ENCODE measurements at places on chromosomes 13 and 19. TPM values are rescaled to one million over a fixed set of nuclear protein-coding genes. Genes with fewer than 3 reads are reported as not detected.
A peak's percentile ranks its signal among the peaks of the same experiment; 100 is the strongest.

The CYP4F12 gene
- total RNA-seq: 6.9 TPM

The LHB gene
- total RNA-seq: 5.2 TPM

The IZUMO2 gene
- 1.1 TPM for total RNA-seq

- H3K4me1 ChIP-seq: no peaks in the 10 kb centered on the region
- no peak overlapping the region for H3K27ac ChIP-seq
- DNase-seq: no peak
- no peak overlapping the region for H3K4me3 ChIP-seq
- peaks cover 3% of the 10 kb centered on the region for H3K27me3 ChIP-seq
- H3K36me3 ChIP-seq: no peaks in the 10 kb centered on the region
These were observed 5.5 kb downstream of the DLEU7 start for GRCh38 chr13:50838031-50838430.

- H3K36me3 ChIP-seq: peaks cover 55% of the 10 kb centered on the region
- no peaks in the 10 kb centered on the region for H3K4me1 ChIP-seq
- DNase-seq: no peak
- no peaks in the 10 kb centered on the region for H3K27me3 ChIP-seq
These were observed 62.9 kb downstream of the SMARCA4 start for GRCh38 chr19:11023710-11024109.

DNA sequence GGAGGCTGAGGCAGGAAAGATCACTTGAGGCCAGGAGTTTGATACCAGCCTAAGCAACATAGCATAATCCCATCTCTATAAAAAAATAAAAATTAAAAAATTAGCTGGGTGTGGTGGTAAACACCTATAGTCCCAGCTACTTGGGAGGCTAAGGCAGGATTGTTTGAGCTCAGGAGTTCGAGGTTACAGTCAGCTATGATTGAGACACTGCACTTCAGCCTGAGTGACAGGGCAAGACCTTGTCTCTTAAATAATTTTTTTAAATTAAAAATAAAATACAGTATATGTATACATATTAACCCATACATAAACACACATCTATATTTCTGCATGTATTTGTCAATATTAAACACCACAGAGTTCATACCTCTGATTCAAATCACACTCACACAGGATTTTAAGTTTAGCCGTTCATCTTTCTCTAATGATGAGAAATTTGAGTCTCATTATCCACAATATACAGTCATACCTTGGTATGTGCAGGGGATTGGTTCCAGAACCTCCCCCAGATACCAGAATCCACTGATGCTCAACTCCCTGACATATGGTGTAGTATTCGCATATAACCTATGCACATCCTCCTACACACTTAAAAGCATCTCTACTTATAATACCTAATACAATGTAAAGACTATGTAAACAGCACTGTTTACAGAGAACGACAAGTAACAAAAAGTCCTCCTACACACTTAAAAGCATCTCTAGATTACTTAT, 44.7 kb downstream of the PSPC1 start:
- H3K27ac ChIP-seq: no peak overlapping the region
- no peaks in the 10 kb centered on the region for H3K36me3 ChIP-seq
- no peak overlapping the region for H3K4me3 ChIP-seq
- no peak for DNase-seq
- H3K27me3 ChIP-seq: no peaks in the 10 kb centered on the region

The EMC10 gene
- total RNA-seq: 135 TPM

The CNFN gene
- 9.4 TPM for total RNA-seq

GRCh38 chr13:30147421-30147820, 159.9 kb downstream of the KATNAL1 start:
- H3K4me1 ChIP-seq: no peaks in the 10 kb centered on the region
- no peaks in the 10 kb centered on the region for H3K36me3 ChIP-seq
- H3K27me3 ChIP-seq: no peaks in the 10 kb centered on the region
- no peak overlapping the region for H3K27ac ChIP-seq

- no peak for DNase-seq
- H3K4me3 ChIP-seq: no peak overlapping the region
- no peak overlapping the region for H3K27ac ChIP-seq
- no peaks in the 10 kb centered on the region for H3K4me1 ChIP-seq
These were observed 8.8 kb downstream of the TSSK6 start for GRCh38 chr19:19506592-19506991.

DNA sequence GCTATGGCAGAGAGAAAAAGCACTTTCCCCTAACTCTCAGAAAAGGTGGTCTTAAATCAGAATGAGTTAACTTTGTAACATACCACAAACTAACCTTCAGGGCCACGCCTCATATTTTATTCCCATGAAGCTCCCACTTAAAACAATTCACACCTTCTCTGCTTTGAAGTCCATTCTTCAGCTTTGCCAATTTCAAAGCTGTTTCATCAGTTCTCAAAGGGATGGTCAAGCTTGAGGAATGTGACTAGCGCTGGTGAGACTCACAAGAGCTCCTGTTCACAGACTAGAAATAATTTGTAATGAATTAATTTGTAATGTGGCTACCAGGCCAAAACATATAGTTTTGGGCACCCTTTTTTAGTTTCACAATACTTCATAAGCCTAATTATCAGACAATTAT, 68.2 kb downstream of the STK24 start:
- H3K4me1 ChIP-seq: peaks cover 9% of the 10 kb centered on the region
- H3K27me3 ChIP-seq: no peaks in the 10 kb centered on the region
- no peaks in the 10 kb centered on the region for H3K36me3 ChIP-seq

The NLRP7 gene
- 7.6 TPM for total RNA-seq

The CEACAM21 gene
- not detected for total RNA-seq

DNA sequence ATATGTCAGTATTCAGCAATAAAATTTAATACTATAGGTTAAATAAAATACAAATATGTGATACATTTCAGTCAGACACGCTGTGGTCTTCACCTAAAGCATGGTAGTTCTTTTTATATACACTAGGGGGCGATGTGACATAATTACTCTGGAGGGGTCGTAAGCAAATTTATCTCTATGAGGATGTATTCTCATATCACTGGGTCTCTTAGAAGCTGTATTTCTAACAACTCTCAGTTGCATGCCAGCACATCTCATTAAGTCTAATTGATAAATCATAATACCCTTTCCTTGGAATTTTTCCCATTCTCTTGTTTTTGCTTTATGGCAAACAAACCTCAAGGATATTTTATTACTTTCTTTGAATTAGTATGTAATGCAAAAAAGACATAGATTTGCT, 3.9 kb upstream of the PCDH17 start:
- H3K27ac ChIP-seq: no peak overlapping the region
- H3K36me3 ChIP-seq: no peaks in the 10 kb centered on the region
- no peak overlapping the region for H3K4me3 ChIP-seq
- no peaks in the 10 kb centered on the region for H3K4me1 ChIP-seq

DNA sequence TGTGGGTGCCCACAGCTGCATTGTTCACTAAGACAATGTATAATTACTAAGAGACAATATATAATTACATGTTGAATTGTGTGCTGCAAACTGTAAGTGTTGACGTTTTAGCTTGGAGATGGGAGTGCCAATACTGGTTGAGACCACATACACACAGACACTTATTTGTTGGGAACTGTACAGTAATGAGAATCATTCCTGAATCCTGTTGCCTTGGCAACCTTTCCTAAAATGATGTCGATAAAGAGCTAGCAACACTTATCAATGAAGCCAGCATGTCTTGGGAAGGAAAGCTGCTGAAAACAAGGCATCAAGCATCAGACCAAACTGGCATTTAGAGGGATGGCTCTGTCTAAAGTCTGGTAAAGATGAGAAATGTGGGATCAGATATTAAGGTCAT, 51.3 kb downstream of the PCDH8 start:
- no peak for DNase-seq
- no peak overlapping the region for H3K4me3 ChIP-seq
- no peaks in the 10 kb centered on the region for H3K27me3 ChIP-seq
- no peak overlapping the region for H3K27ac ChIP-seq
- no peaks in the 10 kb centered on the region for H3K4me1 ChIP-seq

DNA sequence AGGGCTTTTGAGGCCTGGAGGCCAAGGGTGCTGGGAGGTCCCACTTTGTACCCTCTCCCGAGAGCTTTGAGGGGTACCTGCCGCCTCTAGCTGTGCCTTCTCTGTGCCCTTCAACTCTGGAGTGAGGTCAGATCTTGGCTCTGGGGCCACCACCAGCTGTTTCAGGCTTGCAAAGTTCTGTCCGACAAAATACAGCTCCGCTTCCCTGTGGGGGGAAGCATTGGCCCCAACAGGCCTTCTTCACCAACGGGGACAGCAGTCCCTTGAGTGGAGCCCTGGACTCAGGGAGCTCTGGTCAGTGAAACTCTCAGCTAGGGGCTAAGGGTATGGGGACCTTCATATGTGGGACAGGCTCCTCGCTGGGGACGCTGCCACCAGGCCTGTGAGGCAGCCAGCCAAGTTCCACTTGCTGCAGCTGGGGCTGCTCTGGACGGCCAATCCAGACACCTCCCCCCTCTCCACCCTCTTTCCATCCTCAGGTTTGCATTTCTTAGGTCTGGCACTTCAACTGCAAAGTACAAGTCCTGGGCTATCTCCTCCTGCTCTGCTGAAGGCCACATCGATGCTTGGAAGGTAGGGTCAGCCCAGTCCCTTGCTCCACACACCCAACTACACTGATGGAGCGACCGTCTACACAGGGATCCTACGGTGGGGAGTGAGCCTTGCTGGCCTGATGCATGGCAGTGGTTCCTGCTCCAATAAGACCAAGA, 46.8 kb downstream of the C13orf46 start:
- no peak overlapping the region for H3K4me3 ChIP-seq
- H3K36me3 ChIP-seq: no peaks in the 10 kb centered on the region
- H3K27me3 ChIP-seq: no peaks in the 10 kb centered on the region
- DNase-seq: no peak
- peak overlapping the region; percentile 47 for H3K27ac ChIP-seq
- no peaks in the 10 kb centered on the region for H3K4me1 ChIP-seq

DNA sequence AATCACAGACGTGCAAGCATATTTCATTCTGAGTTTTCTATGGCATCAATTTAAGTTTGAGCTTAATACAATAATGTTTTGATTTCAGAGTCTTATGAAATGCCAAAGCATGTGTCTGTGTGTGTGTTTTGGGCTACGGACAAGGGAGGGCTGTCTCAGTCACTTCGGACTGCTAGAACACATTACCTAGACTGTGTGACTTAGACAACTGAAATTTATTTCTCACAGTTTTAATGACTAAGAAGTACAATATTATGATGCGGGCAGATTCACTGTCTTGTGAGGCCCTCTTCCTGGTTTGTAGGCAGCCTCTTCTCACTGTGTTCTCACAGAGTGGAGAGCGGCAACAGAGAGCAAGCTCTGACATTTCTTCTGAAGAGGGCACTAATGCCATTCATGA, 1202.0 kb downstream of the EFNB2 start:
- no peaks in the 10 kb centered on the region for H3K36me3 ChIP-seq
- H3K27me3 ChIP-seq: no peaks in the 10 kb centered on the region
- no peaks in the 10 kb centered on the region for H3K4me1 ChIP-seq
- no peak for DNase-seq
- no peak overlapping the region for H3K27ac ChIP-seq
- no peak overlapping the region for H3K4me3 ChIP-seq

The ZNF491 gene
- 1.6 TPM for total RNA-seq

GRCh38 chr19:4012975-4013634, 5.6 kb downstream of the PIAS4 start:
- H3K27ac ChIP-seq: peak overlapping the region; percentile 78
- H3K4me1 ChIP-seq: peaks cover 38% of the 10 kb centered on the region
- peaks cover 9% of the 10 kb centered on the region for H3K36me3 ChIP-seq
- DNase-seq: no peak

GRCh38 chr19:31110336-31110735, 238.9 kb downstream of the TSHZ3 start:
- H3K36me3 ChIP-seq: no peaks in the 10 kb centered on the region
- no peaks in the 10 kb centered on the region for H3K27me3 ChIP-seq
- no peak for DNase-seq
- no peak overlapping the region for H3K4me3 ChIP-seq
- H3K27ac ChIP-seq: no peak overlapping the region

The DKKL1 gene
- 1.0 TPM for total RNA-seq

The PLK5 gene
- total RNA-seq: 28.8 TPM

The KLHL1 gene
- 0.28 TPM for total RNA-seq

DNA sequence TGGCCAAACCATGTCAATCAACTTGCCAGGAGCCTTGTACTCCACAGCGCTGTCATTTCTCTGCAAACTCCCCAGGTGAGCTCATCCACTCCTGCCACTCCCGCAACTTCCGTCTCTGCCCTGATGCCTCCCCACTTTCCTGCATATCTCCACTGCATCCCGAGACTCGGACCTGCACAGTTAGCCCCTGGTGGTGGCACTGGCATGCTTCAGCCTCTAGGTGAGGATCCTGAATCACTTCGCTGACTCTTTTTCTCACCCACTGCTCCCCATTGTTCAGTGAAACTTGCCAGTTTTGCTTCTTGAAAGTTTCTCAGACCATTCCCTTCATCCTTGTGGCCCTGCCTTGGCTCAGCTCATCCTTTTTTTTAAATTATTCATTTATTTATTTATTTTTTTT, 3.4 kb upstream of the CTU1 start:
- DNase-seq: no peak
- H3K4me3 ChIP-seq: no peak overlapping the region
- no peak overlapping the region for H3K27ac ChIP-seq
- H3K4me1 ChIP-seq: peaks cover 6% of the 10 kb centered on the region
- no peaks in the 10 kb centered on the region for H3K36me3 ChIP-seq

- no peaks in the 10 kb centered on the region for H3K36me3 ChIP-seq
- H3K4me1 ChIP-seq: no peaks in the 10 kb centered on the region
- no peak overlapping the region for H3K4me3 ChIP-seq
- no peak overlapping the region for H3K27ac ChIP-seq
These were observed 166.1 kb downstream of the PDS5B start for GRCh38 chr13:32752311-32752710.

The GTF2F2 gene
- 21.2 TPM for total RNA-seq

DNA sequence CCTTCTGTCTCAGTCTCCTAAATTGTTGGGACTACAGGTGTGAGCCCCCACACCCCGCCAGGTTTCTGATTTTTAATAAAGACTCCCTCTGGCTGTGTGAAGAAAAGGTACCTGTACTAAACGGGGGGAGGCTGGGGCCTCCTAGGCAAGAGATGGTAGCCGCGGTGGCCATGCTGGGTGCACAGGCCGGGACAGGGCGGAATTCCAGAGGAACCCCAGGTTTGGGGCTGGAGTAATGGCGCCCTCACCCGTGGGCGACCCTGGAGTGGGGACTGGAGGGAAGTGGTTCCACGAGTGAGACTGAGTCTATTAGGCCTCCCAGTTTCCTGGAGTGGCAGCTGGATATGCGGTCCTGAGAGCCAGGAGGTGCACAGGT, 1.6 kb upstream of the CBARP start:
- DNase-seq: no peak
- H3K36me3 ChIP-seq: no peaks in the 10 kb centered on the region
- H3K27ac ChIP-seq: peak overlapping the region; percentile 89
- H3K4me3 ChIP-seq: no peak overlapping the region
- H3K4me1 ChIP-seq: peaks cover 22% of the 10 kb centered on the region

GRCh38 chr19:10145031-10145430, 25.3 kb upstream of the EIF3G start:
- peaks cover 11% of the 10 kb centered on the region for H3K36me3 ChIP-seq
- H3K4me3 ChIP-seq: no peak overlapping the region
- no peak for DNase-seq
- no peaks in the 10 kb centered on the region for H3K27me3 ChIP-seq
- no peaks in the 10 kb centered on the region for H3K4me1 ChIP-seq

The ZNF565 gene
- 6.4 TPM for total RNA-seq
